ENCODE measurements at places on chromosomes 6 and 20.

DNA sequence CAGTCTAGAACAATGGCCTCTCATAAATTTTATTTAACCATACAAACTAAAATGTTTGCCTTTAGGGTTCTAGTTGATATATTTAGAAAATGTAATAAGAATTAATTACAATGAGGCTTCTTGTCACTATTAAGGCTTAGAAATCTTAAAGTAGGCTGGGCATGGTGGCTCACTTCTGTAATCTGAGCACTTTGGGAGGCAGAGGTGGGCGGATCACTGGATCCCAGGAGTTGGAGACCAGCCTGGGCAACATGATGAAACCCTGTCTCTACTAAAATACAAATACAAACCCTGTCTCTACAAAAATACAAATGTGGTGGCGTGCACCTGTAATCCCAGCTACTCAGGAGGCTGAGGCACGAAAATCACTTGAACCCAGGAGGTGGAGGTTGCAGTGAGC lies 99.0 kb upstream of the ADGRF1 start:
- DNase-seq: no peak

DNA sequence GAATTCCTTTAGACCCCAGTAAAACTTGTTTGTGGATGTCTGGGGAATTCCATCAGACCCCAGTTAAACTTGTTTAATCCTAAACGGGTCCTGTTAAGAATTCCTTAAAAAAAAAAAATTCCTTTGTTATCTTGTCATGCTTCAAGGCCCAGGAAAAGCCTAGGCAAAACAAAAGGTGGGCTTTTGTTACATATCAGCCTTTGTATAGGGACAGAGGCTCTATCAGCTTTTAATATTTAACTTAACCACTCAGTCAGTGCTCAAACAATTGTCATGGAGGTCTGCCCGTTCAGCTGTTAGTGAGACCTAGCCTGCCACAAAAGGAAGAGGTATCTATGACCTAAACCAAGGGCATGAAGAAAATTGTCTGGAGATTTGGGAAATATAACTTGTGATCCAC lies 53.1 kb downstream of the SLC22A1 start:
- DNase-seq: no peak

GRCh38 chr6:11702089-11702488 lies 76.5 kb downstream of the ADTRP start:
- DNase-seq: no peak

GRCh38 chr6:51268666-51269065 lies 450.0 kb downstream of the TFAP2B start:
- DNase-seq: no peak

GRCh38 chr6:1871724-1872315 lies 262.1 kb downstream of the FOXC1 start:
- no peak for DNase-seq

DNA sequence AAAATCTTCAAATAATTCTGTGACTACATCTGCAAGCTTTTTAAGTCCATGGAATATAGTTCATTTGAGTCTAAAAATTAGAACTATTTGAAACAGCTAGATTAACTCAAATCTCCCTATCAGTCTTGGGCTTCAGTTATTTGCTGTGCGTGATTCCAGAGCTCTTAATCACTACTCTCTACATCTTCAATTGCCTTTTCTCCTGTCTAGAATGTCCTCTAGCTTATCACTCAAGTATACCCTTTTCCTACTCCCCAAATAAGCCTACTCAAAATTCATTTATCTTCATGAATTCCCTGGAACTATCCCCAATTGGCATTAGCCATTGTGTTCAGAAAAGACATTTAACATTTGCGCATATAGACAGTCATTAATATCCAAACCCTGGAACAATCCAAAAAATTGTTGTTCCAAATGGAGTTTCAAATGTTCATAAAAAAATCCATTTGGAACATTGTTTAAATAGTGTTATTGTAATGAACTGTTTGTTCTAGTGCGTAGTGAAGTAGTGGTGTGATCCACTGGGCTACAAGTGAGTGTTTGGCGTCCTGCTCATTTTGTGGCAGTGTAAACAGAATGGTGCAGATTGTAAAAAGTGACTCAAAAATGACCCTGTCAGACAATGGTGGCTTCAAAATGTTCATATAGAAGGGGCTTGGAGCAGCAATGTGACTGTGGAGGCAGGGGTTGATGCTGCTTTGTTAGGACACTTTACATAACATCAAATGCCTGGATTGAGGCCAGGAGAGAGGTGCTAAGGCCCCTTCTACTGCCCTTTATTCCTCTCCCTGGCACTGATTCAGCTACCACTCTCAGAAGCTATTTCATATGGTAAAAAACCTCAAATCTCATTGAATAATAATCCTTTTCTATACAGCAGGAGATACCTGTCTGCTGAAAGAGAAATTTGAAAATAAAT lies 122.3 kb downstream of the KIF6 start:
- no peak for DNase-seq

GRCh38 chr6:45979311-45979710 lies 36.3 kb downstream of the CLIC5 start:
- no peak for DNase-seq

DNA sequence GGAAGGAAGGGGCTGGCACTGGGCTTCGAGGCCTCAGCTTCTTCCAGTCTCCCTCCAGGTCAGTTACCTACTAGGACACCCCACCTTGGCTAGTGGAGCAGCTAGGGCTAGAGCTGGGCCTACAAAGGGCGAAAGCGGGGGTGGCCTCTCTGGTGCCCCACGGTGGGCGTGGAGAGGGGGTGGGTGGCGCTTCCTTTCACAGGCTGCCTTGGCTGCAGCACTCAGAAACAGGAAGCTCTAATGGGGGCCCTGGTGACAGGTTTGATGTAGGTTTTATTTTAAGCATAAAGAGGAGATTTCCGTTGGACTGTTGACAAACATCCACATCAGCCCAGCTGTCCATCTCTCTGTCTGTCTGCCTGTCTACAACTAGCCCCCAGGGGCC lies 13.4 kb downstream of the FAM110A start:
- DNase-seq: peak; percentile 36

DNA sequence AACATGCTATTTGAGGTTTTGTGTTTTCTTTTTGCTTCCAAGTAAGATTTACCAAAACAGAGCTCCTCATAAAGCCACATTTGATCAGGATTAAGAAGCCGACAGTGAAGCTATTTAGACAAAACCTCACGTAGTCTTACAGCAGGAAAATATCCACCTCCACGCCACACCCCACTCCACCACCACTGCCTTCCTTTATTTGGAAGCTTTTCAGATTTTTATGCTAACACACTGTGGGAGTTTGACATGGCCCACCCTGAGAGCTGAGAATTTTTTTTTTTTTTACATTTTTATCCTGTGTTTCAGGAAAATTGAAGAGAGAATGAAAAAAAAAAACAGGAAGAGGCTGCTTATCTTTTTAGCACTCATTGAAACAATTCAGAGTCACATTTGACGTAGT lies 104.8 kb upstream of the MC3R start:
- no peak for DNase-seq

DNA sequence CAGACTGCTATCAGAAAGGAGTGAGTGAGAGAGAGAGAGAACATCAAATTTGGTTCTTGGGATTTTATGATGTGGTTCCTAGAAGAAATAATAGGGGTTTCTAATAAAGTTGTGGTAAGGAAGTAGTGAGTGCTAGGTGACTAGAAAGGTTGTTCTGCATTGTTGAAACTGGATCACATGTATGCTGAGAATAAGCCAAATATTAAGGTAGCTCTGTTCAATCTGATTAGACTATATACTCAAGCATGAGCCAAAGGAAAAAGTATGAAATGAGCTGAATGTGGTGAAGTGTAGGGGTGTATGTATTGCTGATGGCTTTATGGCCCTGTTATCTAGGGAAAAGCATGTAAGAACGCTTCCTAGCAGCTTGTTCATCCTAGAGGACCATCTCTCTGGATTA lies 63.0 kb upstream of the IMPG1 start:
- DNase-seq: no peak

- DNase-seq: no peak
Measured at GRCh38 chr20:33177866-33178265, 9.9 kb downstream of the BPIFA2 start.

- no peak for DNase-seq
Measured at GRCh38 chr6:134331256-134331655, 13.3 kb upstream of the SGK1 start.

DNA sequence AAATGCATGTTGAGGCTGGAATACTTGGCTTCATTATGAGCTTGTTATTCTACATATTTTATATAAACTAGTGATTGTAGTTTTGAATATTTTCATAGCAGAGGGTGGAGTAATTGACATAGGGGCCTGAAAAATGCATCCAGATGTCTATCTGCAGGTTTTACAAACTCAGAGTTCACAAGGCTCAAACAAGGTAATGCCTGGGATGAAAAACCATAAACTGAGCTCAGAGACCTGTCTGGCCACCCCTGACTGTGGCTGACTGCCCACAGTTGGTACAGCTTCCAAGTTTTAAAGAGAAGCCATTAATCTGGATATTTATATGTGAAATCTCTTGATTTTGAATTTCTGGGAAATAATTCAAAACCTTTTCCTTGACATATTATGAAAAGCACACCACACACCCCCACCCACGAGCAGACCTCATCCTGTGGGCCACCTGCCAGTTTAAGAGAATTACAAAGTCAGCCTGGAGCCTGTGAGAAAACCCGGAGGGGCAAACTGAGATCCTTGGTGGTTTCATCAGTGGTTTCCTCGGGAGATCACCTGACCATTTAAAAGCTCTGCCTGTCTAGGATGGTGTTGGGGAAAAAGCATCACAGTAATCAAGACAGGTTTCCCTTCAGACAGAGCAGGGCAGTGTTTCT lies 230.1 kb downstream of the SAMD5 start:
- no peak for DNase-seq

DNA sequence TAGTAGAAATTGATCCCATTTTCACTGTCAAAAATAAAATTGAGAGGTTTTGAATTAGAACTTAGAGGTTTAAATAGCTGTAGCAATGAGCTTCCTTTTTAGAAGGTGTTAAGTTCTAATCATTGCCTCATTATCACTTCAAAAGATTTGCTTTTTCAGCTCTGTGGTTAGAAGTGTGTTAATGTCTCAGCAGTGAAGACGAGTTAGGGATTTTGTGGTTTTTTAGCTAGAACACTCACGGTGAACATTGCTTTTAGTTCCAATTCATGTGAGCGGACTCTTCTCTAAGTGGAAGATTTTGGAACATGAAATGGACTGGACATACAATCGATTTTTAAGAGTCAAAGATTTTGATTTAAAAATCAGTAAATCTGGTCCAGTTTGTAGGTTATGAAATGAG lies 12.7 kb upstream of the IFNGR1 start:
- DNase-seq: no peak

- DNase-seq: no peak
Measured at GRCh38 chr6:112990971-112991370, 643.8 kb downstream of the RFPL4B start.

GRCh38 chr20:58819921-58820320 lies 30.8 kb downstream of the GNAS-AS1 start:
- no peak for DNase-seq

GRCh38 chr6:161750686-161751085 lies 476.8 kb upstream of the AGPAT4 start:
- DNase-seq: no peak

DNA sequence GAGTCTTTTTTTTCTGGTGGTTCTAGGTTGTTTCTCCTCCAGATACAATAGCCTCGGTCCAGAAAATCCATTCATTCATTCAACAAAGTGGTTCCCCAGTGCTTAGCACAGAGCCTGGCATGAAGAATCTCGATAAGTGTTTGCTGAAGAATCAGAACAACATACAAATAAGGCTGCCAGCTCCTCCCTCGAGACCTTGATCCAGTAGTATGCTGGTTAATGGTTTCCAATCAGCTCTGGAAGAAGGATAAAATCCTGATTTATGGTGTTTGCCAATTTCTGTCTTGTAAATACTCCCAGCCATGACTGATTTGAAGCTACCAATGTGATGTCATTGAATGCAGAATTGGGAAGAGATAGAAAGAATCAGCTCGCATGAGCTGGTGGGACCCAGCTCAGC lies 3.3 kb downstream of the HSPA12B start:
- no peak for DNase-seq

DNA sequence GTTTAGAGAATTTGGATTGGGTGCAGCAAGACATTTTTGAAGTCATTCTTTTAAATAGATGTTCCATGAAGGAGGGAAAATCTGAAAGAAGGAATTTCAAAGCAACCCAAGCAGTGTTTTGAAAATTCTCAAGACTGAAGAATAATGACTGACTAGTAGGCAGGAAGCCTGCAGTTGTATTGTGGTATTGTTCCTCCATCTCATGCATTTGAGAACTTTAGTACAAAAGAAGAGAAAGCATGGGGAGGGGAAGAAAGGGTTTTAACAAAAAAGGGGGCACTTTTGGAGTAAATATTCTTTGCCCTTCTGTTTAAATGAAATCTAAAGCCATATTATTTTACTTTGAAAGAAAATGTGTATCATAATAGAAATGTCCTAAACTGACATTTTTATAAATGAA lies 6.6 kb downstream of the NCOA3 start:
- DNase-seq: no peak

DNA sequence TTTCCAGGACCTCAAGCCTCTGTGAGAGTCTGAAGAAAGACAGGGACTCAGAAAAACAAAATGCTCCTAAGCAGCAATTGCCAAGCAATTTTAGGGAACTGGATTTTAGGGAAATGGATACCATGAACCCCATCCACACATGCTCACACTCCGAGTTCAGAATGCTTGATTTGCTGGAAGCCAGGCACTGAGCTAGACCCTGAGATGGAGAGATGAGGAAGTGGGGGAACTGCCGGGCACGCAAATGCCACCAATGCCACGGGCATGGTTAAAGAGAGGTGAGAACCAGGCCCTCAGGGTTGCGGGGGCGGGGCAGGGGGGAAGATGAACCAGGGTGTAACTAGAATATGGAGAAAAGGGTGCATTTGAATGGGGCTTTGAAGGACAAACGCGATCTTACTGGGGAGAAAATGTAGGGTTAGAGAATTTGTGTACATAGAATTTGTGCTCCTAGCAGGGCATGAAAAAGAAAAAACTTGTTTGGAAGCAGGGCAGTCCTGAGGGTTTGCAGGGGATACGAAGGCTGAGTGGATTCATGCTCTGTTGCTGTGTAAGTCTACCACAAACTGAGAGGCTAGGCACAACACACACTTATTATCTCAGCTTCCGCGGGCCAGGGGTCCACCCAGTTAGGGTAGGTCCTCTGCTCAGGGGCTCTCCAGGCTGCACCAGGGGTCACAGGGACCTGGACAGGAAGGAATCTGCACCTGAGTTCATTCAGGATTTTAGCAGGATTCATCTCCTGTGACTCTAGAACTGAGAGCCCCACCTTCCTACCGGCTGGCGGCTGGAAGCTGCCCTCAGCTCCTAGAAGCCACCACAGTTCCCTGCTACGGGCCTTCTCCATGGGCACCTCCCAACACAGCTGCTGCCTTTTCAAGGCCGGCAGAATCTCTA lies 108.0 kb downstream of the SNX5 start:
- DNase-seq: no peak

Measured in stimulated activated CD8-positive, alpha-beta memory T cell treated with anti-CD3 and anti-CD28 coated beads, Interleukin-7, amount 100 ng/mL, for 1 hour (primary cell).